Right renal pelvis (tissue), 4 donors: ENCODE measurements at places on chromosomes 2 and 18.

DNA sequence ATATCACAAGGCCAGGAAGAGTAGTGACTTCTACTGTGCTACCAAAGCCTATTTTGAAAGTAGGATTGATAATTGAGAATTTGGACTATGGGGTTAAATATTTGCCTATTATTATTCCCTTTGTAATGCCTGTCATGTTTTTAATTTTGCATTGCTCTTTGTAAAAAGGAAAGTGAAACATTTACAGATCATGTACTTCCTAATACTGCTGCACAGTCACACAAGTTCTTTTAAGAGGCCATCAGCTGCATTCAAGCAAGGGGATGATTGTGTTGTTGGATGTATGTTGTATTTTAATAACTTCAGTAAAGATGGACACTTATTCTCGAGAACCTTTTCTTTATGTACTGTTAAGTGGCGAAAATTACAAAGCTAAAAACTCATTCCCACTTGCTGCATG is 70.1 kb downstream of the PLEKHA3 start:
- no peak for DNase-seq

DNA sequence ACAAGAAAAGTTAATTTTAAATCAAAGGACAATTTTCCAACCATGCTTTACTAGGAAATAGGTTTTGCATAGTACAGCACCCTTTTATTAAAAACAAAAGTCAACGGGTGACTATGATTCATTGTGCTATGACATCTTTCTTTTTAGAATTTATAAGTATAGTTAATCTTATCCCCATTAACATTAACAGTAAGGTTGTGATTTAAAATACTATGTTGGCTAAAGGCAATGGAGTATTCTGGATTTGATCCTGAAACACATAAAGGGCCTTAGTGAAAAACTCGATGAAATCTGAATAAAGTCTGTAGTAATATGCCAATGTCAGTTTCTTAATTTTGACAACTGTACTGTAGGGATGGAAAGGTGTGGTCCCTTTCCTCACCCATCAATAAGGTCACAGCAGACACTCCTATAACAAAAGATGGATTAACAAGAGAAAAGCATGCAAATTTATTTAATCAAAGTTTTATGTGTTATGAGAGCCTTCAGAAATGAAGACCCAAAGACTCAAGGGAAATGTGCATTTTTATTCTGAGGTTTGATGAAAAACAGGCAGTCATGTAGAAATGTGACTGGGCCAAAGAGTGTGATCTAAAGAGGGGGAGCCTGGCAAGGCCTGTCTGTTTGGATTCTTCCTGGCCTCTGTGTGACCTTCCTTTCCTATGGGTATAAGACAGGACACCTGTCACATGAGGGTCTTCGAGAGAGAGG is 731.4 kb downstream of the TSN start:
- no peak for DNase-seq

DNA sequence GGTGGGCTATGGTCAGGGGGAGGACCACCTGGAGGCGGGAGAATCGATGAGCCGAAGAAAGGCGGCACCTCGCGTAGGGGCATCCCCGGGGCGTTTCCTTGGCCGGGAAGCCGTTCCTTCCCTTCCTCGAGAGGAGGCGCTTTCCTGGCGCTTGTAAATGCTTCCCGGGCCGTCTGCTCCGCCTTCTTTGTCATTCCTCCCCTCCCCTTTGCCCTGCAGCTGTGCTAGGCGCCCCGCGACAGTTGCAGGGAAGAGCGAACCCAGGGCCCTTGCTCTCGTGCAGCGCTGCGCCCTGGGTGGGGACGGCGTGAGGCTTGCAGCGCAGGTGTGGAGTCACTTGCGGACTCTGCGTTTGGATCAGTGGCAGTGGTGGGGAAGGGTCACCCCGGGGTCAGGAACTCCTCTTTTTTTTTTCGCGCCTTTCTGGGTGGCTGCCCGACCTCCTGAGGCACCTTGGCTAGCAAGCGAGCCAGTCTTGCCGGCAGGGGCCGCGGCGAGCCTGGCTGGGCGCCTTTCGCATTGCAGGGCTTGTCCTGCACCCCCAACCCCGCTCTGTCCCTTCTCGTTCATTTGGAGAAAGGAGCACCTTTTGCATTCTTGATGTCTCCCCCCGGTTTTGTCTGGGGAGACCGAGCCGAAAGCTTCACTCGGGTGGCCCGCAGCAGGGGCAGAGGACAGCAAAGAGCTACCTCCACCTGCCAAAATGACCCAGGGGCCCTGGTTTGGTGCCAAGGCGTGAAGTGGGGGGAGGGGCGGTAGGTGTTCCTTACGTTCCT is 858 bp downstream of the KCNS3 start:
- DNase-seq = peak; percentile 20

- DNase-seq = no peak
These were observed 207.0 kb upstream of the HS6ST1 start for GRCh38 chr2:128525653-128526052.
